ENCODE measurements at places on chromosomes 11 and 22.

DNA sequence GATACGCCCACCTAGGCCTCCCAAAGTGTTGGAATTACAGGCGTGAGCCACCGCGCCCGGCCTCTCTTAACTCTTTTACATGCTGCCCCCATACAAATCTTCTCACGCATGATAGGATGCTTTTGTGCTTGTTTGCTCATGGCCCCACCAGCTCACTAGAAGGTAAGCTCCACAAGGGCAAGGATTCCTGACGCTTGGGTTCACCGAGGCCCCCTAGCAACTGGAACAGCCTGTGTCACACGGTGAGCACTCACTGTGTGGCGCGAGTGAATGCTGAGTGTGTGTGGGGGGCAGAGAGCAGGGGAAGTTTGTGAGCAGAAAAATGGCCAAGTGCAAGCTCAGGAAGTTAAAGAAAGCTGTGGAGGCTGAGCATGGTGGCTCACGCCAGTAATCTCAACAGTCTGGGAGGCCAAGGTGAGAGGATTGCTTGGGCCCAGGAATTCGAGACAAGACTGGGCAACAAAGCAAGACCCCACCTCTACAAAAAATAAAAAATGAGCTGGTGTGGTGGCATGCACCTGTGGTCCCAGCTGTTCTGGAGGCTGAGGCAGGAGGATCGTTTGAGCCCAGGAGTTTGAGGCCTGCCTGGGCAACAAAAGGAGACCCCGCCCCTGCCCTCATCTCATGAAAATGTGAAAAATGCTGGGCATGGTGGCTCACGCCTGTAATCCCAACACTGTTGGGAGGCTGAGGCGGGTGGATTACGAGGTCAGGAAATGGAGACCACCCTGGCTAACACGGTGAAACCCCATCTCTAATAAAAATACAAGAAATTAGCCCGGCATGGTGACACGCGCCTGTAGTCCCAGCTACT lies 2.3 kb downstream of the BAD start:
- DNase-seq: no peak

DNA sequence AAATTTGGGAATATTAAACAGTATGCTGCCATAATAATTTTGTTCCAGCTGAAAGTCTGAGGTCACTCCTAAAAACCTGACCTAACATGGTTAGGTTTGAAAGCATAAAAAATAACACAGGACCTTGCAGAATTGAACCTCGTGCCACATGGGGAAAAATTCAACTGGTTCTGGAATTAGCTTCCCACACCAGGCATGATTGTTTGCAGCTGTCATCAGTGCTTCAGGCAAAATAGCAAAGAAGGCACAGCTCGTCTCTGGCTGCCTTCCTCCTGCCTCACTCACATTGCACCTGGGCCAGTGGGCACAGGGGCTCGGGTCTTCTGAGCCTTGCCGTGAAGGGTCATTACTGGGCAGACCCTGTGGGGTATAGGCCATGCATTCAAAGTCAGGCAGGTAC lies 153.8 kb upstream of the ARHGAP20 start:
- no peak for DNase-seq

- no peak for DNase-seq
Observed at GRCh38 chr11:34359548-34359891, 1.7 kb upstream of the ABTB2 start.

DNA sequence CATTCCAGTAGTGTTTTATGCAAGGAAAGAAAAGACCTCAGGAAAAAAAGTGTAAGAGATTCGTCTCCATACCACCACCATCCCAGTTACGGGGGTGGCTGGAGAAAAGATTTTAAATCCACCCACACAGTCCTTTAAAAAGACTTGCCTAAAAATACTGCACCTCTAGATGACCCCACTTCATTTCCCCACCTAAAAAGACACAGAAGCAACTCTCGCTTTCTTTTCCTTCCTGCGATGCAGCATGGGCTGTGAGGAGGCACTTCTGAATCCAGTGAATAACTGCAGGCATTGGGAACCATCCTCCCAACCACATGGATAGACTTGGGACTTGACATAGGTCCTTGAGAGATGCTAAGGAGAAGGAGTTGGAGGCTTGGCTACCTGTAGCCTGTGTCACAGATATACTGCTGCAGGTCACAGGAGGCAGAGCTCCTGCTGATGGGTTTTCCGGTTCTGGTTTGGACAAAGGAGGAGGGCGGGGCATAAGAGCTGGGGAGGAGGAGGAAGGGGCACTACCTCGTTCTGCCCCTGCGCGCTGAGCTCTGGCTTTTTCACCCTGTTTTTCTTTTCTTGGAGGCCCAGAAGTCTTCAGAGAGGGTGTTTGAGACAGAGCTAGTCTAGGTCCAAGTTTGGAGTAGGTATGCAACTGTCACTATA lies 285.9 kb downstream of the NTM start:
- DNase-seq: no peak

GRCh38 chr11:27361649-27362431 lies 1.2 kb downstream of the CCDC34 start:
- DNase-seq: no peak

DNA sequence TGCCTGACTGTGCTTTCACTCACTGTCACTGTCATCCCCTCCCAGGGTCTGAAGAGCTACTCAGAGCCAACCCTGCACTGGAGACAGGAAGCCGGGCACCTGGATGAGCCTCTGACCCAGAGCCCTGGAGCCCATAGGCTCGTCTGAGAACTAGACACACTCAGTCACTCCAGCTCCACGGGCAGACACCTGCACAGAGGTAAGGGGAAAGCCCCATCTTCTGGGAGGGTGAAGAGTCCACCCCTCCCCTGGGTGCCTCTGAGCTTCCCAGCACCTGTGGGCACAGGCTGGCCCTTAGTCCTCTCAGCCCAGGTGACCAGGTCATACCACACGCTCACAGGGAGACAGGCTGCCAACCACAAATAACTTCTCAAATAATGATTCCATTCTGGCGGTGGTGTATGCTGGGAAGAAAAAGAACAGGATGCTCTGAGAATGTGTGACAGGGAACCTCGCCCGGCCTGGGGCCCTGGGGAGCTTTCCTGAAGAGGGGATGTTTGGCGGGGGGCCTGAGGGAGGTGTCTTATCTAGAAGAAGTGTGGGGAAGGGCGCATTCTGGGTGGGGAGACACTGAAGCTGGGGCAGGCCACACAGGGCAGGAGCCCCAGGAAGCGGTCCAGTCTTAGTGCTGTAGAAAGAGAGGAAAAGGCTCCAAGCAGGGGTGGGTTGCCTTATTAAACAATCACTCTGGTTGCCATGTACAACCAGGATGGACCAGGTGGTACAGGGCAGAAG lies 5.3 kb downstream of the CCDC157 start:
- no peak for DNase-seq

- DNase-seq: no peak
Observed at GRCh38 chr11:45053736-45054446, 92.5 kb upstream of the PRDM11 start.
